Myocyte (in vitro differentiated cells): ENCODE measurements at places on chromosomes 2 and 18.
A peak's percentile ranks its signal among the peaks of the same experiment; 100 is the strongest.

GRCh38 chr18:31105733-31106132 is 3.5 kb upstream of the DSC2 start:
- DNase-seq, result no peak

DNA sequence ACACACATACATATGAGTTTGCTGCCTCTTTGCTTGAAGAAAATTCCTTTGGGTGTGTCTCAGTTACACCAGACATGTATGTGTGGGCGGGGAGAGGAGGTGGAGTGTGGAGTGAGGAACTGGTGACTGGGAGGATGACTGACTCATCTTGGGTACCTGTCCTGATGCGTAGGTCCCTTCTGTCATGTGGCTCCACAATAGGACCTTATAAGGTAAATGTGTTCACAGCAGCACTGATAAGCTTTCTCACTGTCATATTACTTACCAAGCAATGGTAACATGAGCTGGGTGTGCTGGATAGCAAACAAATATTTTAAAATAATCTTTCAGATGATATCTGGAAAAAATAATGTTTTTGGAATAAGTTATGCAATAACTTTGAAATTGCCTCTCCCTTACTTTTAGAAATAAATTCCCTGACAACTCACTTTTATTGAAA is 45.1 kb downstream of the SLC9A2 start:
- DNase-seq, result no peak

DNA sequence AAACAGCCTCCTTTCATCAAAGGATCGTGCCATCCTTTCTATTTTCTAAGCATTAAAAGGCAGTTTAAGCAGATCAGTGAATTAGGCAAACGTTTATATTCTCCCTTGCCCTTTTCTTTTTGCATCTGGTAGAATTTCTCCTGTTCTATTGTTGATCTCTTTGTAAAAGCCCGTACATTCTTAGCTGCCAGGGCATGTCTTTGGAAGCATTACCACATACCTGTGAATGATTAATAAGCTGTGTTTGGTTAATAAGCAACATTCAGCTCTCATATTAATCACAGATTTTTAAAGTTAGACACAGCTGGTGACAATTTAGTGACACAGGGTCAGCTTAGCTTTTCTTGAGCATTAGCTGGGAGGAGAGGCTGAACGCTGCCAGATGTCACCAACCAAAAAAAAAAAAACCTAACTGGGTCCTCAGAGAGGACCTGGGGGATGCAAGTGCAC is 33.8 kb upstream of the CYP1B1 start:
- no peak for DNase-seq

DNA sequence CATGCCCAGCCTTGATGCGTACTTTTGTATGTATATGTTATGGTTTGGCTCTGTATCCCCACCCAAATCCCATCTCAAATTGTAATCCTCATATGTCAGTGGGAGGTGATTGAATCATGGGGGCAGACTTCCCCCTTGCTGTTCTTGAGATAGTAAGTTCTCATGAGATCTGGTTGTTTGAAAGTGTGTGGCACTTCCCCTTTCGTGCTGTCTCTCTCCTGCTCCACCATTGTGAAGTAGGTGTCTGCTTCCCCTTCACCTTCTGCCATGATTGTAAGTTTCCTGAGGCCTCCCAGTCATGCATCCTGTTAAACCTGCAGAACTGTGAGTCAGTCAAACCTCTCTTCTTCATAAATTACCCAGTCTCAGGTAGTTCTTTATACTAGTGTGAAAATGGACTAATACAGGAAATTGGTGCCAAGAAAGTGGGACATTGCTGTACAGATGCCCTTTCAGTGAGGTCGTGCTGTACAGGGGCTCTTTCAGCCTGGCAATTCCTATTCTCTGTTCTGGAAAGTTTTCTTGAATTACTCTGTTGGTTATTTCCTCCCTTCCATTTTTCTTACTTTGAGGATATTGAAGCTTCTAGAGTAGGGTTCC is 38.2 kb downstream of the KCMF1 start:
- no peak for DNase-seq

DNA sequence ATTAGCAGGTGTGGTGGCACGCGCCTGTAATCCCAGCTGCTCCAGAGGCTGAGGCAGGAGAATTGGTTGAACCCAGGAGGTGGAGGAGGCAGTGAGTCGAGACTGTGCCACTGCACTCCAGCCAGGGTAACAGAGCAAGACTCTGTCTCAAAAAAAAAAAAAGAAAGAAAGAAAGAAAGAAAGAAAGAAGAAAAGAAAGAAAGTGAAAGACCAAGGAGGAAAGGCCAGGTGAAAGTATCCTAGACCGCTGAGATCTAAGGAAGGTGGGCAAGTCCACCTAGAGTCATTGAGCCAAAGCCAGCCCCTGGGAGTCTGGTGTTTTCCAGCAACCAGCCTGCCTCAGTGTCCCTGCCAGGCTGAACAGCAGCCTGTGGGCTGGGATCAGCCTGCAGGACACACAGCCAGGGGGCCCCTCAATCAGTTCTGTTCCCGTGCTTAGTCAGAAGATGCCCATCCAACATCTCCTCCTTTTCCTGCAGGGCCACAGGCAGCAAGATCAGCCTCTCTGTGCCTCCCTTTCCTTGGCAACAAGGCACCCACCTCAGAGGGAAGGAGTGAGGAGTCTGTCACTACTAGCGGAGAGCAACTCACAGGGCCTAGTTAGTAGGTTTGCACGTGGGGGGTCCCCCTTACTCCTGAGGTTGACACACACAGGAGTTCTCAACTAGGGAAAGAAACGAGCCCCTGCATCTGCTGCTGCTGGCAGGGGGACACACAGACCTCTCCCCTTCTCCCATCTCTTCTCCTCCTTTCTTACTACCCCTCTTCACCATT is 64.1 kb downstream of the SMAD7 start:
- DNase-seq, result no peak

- no peak for DNase-seq
Observed at GRCh38 chr2:12718015-12718671, 1.4 kb downstream of the TRIB2 start.

DNA sequence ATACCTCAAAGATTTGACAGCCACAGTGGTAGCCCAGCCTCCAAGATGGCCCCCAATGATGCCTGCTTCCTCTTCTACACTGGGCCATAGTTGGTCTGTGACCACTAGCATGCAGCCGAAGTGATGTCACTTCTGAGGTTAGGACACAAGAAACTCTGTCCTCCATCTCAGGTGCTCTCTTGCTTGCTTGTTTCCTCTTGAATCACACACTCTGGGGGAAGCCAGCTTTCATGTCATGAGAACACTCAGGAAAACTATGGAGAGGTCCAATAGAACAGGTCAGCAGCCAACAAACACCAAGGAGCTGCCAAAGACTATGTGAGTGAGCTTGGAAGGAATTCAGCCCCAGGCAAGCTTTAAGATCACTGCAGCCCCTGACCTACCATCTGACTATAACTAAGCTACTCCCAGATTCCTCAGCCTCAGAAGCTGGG is 3.3 kb upstream of the ADAM17 start:
- peak; percentile 37 for DNase-seq

GRCh38 chr2:32746669-32747068 is 118.8 kb downstream of the TTC27 start:
- DNase-seq, result no peak

DNA sequence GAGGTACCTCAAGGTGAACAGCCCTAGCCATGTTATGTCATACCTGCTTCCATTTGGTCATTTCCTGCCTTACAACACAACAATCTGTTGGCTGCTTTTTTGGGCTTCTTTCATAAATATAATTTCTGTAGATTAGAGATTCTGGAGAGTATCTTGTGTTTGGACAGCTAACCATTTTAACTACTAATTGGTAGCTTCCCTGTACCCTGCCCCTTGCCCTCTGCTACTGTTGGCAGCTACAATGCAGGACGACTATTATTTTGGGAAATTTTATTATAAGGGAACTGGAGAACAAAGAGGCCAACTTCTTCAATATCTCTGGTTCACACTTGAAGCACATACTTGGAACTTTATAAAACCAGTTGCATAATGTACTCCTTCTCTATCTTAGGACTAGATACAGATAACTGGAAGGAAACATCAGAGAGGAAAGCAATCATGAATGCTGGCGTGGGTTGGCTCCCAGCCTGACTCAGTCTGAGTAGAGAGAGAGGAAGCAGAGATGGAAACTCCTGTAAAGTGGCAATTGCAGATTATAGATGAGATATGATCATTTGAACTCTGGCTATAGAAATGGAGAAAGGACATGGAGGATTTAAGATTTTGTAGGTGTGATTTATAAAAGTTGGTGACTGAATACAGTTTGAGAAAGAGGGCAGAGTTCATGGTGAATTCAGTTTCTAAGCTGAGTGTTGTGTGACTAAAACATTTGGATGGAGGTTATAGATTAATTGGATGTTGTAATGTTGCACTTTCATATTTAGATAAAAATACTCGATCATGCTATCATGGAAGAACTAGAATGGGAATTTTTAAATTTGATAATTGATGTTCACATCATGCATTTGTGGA is 74.5 kb downstream of the MDH1 start:
- no peak for DNase-seq

GRCh38 chr2:190726255-190726654 is 77.4 kb downstream of the NAB1 start:
- no peak for DNase-seq

GRCh38 chr2:10738192-10738591 is 16.8 kb downstream of the ATP6V1C2 start:
- DNase-seq, result no peak
